ENCODE measurements at places on chromosomes 5 and 9.

GRCh38 chr9:135230817-135231520 lies 143.5 kb downstream of the OLFM1 start:
- no peak for DNase-seq

DNA sequence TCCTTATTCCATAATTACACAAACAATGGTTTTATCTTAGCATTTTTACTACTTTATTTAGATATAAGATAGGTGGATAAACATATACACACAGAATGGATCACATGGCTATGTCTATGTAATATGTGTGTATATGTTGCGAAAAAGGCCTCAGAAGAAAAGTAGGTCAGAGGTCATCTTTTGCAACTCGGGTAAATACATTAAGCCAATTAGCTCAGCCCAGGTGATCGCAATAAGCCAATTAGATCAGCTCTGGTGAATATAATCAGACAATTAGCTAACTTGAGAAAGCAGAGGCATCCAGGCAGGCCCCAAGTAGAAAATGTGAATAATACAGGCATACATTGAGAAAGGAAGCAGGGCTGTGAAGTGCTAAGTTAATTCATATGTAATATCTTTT lies 24.3 kb downstream of the SLCO4C1 start:
- no peak for DNase-seq

DNA sequence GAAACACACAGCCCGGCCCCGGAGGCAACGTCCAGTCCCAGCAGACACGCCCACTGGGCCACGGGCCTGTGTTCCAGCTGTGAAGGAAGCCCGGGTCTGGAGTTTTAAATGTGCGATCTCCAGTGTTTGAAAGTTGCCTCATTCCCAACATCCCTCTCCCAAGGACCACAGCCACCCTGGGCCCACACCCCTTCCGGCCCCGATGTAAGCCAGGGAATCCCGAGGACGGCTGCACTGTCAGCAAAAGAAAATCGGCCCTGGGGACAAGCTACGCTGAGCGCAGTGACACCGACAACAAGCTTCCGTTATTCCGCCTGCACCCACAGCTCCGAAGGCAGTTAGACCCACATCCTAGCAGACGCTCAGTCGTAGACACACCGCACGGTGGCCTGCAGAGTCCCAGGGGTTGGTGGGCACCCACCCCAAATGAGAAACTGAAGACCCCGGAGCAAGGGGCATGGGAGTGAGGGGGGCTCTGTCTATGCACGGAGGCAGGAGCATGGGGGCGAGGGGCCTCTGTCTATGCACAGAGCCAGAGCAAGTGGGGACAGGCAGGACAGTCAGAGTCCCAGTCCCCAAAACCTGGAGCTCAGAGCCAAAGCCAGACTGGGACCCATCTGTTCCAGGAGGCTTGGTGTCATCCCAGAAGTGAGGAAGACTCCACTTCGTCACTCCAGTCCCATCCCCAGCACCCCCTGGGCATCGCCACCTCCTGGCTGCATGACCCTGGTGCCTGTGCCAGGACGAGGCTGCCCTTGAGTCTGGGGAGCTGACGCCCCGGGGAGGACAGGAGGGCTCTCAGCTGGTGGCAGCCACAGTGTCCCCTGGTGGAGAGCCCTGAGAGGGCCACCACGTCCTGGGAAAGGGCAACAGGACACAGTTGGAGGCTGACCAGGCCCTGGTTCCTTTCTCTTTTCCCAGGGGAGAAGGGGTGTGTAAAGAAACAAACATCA lies 23.4 kb downstream of the GLT6D1 start:
- DNase-seq: no peak

GRCh38 chr5:81007637-81008027 lies 47.5 kb downstream of the RASGRF2 start:
- DNase-seq: no peak

DNA sequence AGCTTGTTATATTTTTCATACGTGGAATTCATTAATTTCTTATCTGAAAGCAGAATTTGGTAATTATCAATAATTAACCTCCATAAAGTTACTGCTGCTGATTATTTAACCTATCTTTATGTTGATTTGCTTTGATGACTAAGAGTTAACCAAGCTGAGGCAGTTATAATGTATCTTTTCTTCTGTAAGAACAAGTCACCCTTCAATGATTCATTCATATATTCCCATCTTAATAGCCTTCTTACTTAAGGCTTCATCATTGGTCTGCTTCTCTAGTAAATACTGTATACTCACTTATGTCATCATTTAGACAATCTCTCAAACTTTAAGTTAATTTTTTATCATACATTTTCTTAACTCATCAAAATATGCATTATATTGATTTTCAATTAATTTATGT lies 592.2 kb downstream of the ANXA1 start:
- DNase-seq: no peak

DNA sequence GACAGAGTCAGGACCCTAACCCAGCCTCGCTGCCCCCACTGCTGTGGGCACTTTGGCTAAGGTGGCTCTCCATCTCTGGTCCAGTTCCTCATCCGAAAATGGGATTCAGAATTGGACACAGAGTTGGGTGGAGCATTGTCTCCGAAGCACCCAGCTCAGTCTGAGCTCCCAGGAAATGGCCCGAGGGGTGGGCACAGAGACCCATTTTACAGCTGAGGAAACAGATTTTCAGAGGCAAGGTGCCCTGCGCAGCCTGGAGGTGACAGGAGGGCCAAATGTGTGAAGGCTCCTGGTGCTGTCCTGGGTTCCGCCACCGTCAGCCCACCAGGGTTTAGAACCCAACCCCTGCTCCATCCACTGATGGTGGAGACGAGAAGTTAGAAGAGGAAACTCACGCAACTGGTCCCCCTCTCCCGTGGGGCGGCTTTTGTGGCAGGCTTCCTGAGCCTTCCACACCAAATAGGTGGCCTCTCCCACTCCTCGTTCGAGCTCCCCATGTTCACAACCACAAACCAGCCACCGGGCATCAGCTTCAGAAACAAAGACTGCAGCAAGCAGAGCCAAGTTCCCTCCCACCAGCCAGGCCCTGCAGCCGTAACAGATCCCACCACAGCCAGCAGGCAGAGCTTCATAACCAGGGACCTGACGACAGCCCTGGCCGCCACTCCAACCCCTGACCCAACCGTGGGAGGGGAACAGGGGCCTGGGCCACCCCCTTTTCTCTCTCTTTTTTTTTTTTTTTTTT lies 90.9 kb upstream of the LMX1B start:
- DNase-seq: no peak

DNA sequence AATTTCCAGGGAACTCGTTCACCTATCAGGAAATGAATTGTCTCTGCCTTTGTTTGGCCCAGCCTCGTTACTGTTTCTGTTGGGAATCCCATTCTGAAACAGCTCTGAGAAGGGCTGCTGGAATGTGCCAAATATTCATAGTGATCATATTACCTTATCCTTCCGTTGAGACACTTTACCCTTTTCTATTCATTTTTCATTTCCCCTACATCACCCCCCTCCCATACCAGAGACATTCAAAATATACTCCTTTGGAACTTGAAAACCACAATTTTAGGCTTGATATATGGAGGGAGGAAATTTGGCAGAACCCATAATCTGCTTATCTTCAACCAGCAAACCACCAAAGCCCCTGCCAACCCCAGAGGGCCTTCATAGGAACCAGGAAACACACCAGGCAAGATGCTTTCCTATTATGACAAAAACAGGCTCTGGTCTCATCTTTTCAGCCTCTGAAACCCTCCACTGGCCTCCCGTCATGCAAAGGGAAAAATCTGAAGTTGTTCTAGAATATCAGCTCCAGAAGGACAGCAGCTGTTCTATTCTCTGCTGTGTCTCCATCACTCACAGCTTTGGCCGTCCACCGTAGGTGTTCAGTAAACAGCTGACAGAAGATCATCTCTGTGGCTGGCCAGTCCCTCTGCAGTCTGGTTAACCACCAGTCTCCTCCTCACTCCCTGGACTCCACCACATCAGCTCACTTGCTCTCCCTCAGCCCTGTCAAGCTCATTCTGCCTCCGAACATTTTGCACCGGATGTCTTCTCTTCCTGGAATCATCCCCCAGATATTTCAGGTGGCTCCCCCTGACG lies 217.2 kb upstream of the WWC1 start:
- DNase-seq: no peak

DNA sequence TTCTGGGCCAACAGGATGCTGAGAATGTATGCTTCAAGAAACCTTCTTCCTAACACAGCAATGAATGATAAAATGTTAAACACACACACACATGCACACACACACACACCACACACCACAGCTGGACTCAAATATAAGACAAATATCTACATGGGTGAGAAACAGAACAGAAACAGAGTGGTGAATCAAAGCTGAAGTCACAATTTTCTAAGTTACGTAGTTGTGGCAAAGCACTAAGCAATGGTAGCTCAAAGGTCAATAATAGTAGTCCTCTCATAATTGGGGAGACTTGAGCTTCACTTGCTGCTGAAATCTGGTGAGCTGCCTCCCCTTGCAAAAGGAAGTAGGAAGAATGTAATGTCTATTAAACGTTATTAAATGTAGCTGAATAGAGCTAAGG lies 33.7 kb upstream of the ITGA1 start:
- DNase-seq: no peak

GRCh38 chr9:118561051-118561450 lies 808.2 kb downstream of the BRINP1 start:
- no peak for DNase-seq

- DNase-seq: peak; percentile 35
Observed at GRCh38 chr5:68057191-68057590, 158.4 kb upstream of the PIK3R1 start.

DNA sequence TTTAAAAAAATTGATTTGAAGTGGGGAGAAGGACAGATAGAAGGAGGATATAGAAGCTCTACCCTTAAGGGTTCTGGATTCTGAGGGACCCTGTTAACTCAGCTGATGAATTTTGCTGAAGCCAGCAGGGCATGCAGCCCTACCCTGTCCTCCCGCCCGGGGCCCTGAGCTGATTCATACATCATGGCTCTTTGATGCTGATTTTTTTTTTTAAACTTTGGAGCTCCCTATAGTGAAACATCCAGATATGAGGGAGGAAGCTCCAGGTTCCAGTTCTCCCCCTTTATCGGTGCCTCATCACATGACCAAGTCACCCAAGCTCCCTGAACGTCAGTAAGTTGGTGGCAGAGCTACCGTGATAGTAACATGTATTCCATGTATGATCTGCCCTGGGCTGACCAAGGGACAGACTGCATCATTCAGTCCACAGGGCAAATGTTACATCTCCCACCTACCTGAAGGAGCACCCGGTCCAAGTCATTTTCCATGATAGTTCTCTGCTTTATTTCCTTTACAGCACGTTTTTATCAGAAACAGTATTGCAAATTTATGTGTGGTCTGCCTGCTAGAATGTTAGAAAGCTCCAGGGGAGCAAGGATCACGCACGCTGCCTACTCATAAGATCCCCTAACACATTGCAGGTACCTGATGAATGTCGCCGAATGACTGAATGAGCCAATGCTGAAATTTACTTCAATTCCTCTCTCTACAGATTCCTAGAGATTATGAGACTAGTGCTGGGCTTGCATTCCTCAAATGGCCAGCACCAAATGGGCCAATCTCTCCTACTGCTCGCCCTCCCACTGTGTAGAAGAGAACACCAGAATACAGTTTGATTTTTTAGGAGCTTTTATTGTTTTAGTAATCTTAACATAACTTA lies 25.9 kb downstream of the SPARC start:
- DNase-seq: no peak

GRCh38 chr9:70478963-70479641 lies 64.6 kb upstream of the KLF9 start:
- DNase-seq: no peak

DNA sequence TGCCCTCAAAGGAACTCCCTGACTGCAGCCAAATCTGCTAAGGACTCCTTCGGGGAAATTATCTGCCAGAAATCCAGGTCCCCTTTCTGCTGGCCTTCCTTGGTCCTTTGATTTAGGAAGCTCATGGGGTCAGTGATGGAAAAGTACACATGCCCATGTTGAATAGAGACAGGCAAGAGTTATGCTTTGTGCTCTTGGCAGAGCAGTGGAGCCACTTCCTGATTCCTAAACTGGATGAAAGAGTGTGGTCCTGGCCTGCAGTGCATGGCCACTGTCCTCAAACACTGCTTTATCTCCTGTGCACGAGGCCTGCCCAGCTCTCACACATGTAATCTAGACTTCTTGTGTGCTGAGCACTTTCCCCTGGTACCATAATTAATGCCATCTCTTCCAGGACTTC lies 2.0 kb upstream of the EBF1 start:
- no peak for DNase-seq

DNA sequence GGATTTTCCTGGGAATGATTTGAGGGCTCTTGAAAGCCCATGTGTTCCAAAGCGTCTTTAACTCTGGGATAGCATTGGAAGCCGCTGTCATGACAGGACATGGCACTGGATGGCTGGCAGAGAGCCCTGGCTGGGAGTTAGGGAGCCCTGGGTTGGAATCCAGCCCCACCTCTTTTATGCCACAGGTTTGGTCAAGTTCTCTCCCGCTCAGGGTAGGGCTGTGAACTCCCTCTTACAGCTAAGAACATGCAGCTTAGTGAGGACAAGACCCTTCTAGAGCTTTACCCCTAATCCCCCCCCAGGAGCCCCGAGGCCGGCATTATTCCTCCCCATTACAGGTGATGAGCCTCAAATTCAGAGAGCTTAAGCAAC lies 37.2 kb downstream of the OLFML2A start:
- DNase-seq: no peak

DNA sequence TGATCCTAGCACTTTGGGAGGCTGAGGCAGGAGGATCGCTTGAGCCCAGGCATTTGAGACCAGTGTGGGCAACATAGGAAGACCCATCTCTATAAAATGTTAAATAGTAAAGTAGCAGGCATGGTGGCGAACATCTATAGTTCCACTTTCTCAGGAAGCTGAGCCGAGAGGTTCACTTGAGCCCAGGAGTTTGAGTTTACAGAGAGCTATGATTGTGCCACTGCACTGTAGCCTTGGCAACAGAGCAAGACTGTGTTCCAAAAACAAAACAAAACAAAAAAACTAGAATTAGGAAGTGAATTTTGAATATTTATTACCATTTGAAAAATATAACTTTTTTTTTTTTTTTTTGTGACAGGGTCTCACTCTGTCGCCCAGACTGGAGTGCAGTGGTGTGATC lies 26.8 kb upstream of the PAX5 start:
- no peak for DNase-seq

DNA sequence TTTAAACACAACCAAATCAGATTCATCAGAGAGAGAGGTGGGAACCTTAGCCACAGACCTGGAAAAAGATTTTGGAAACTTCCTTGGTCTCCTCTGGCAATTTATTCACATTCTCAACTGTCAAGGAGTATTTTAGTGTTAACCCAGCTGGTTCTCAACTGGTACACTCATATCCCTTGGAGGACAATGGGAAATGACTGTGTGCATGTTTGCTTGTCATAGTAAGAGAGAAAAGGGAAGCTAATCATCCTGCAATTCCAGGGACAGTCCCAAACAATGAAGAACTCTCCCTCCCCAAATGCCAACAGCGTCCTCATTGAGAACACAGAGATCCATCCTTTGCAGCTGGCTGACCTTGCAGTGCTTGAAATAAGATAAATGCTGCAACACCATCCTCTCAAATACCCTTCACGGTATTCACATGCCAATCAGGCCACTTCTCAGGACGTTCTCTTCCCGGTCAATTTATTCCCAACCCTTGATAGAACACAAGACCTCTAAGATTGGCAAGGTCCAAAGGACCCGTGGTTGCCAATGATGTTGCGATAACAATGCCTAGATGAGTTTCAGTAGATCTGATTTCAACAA lies 75.5 kb downstream of the EPB41L4B start:
- DNase-seq: no peak

- DNase-seq: no peak
Observed at GRCh38 chr5:52409835-52410234, 377.9 kb upstream of the ITGA1 start.

Data from large intestine (tissue), 12 donors.